ENCODE measurements at places on chromosomes 11 and 22.

- peak; percentile 80 for DNase-seq
Measured at GRCh38 chr11:81869351-81870065, 864.2 kb downstream of the FAM181B start.

GRCh38 chr22:42365942-42366695, 66.1 kb downstream of the NFAM1 start:
- DNase-seq: no peak

GRCh38 chr22:36383110-36383581, 4.6 kb downstream of the MYH9 start:
- peak; percentile 66 for DNase-seq

DNA sequence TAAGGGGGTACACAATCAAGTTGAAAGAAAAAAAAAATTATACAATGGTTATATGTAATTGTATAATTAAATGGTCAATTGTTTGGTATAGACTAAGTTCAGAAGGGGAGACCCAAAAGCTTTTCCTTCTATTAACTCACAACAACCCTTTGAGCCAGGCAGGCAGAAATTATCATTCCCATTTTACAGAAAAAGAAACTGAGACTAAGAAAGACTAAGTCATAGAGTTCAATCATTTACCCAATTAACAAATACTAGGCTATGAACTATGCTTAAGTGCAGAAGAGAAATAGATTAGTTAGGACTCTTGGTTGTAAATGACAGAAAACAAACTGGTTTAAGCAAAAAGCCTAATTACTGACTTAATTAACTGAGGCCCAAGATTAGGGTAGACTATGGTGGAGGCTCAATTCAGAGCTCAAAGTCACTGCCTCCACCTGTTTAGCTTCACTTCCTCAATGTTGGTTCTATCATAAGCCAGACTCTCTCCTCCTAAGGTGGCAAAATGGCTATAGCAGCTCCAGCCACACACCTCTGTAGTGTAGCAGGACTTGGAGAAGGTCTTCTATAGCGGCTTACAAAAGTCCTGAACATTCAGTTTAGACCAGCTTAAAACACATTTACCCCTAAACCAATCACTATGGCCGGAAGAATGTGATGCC, 34.2 kb downstream of the FAM168A start:
- no peak for DNase-seq

DNA sequence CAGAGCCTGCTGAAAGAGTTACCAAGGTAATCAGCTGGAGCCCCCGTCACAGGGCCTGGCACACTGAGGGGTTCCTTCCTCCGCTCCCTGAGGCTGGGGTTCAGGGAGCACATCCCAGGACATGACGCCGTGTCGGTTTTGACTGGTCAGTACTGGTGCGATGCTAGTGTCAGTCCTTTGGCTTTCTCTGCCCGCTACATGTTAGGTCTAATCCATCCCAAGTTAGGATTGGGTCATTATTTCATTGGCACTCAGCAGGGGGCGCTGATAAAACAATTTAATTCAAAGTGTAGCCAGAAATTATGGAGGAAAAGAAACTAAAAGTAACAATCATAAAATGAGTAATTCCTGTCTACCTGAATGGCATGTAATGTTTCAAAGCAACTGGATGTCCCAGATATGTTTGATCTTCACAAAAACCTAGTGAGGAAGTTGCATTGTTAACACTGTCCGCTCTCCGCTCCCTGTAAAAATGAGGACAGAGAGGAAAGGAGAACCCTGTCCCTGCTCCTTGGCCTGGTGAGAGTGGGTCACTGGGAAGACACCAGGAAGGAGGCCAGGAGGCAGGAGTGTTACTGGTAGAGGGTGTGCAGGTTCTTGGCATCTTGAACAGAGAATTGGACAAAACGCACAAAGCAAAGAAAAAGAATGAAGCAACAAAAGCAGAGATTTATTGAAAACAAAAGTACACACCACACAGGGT, 27.1 kb downstream of the TSKU start:
- peak; percentile 53 for DNase-seq

- no peak for DNase-seq
Measured at GRCh38 chr22:38878001-38878400, 6.0 kb upstream of the CBX6 start.

- no peak for DNase-seq
Measured at GRCh38 chr11:27228232-27228905, 134.6 kb downstream of the CCDC34 start.

GRCh38 chr11:441043-441417, 781 bp downstream of the ANO9 start:
- no peak for DNase-seq

DNA sequence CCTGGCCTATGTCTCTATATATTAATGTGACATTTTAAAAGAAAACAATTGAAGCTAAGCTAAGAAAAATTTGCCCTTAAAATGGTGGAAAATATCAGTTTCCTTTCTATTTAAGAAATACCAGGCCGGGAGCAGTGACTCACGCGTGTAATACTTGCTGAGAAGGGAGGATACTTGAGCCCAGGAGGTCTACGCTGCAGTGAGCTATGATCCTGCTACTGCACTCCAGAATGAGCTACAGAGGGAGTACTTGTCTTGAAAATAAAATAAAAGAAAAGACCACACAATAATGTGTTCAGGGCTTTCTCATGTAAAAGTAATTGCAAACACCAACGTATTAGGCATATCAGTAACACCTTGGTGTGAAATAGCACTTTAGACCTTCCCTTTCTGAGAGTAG, 1.4 kb upstream of the PRSS23 start:
- no peak for DNase-seq

DNA sequence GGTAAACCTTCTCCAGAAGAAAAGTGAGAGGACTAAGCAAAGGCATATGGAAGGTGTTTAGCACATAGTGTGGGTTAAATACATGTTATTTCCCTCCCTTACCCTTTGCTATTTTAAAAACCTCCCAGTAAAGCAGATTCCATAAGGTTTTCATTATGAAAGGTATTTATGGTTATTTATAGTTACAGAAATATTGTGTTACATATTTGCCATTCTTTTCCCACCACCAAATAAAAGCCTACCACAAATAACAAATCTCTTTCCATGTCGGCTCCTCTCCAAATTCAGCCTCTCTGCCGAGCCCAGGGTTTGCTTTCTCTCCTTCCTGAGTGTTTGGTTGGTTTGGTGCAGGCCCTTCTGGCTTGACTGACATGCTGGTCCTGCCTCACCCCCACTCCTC, 64.4 kb downstream of the INSC start:
- DNase-seq: no peak

- DNase-seq: no peak
Measured at GRCh38 chr11:14345668-14346067, 13.3 kb downstream of the RRAS2 start.

DNA sequence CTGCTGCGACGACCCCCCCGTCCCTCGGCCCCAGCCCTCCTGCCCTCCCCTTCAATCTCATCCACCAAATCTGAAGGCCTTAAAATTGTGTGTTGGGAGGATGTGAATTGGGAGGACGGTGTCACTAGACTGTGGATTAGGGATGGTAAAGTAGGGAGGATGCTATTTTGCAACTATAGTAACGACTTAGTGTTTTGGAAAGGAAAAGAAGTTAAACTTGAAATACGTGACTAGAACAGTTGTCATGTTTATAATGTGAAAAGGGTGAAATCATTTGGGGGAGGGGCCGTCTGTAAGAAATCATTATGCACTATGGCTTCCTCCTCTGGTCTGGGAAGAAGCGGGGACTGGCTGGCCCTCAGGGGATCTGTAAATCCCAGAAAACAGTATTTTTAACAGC, 43.4 kb upstream of the NNMT start:
- DNase-seq: no peak

DNA sequence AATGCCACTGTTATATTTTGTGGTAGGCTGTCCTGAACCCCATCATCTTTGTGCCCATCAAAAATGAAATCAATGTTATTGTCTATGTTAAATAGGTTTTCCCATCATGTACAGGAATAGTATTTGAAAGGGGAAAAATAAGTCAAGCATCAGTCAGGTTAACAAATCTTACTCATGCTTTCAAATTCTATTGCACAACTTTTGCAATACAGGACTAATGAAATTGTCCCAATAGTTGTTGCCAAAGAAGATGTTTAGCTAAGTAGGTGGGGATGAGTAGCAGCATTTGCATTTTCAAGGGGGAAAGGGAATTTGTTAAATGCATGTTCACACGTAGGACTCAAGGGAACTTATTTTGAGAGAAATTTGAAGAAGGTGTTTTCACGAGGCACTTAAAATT, 962.1 kb downstream of the JRKL start:
- no peak for DNase-seq

DNA sequence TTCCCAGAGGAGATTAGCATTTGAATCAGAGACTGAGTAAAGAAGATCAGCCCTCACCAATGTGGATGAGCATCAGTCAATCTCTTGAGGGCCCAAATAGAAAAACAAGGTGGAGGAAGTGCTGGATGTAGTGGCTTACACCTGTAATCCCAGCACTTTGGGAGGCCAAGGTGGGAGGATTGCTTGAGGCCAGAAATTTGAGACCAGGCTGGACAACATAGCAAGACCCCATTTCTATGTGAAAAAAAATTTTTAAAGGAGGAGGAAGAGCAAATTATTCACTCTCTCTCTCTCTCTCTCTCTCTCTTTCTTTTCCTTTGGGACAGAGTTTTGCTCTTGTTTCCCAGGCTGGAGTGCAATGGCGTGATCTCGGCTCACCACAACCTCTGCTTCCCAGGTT, 18.1 kb upstream of the CAPRIN1 start:
- DNase-seq: no peak

GRCh38 chr22:18929459-18929858, 6.6 kb downstream of the PRODH start:
- DNase-seq: no peak

DNA sequence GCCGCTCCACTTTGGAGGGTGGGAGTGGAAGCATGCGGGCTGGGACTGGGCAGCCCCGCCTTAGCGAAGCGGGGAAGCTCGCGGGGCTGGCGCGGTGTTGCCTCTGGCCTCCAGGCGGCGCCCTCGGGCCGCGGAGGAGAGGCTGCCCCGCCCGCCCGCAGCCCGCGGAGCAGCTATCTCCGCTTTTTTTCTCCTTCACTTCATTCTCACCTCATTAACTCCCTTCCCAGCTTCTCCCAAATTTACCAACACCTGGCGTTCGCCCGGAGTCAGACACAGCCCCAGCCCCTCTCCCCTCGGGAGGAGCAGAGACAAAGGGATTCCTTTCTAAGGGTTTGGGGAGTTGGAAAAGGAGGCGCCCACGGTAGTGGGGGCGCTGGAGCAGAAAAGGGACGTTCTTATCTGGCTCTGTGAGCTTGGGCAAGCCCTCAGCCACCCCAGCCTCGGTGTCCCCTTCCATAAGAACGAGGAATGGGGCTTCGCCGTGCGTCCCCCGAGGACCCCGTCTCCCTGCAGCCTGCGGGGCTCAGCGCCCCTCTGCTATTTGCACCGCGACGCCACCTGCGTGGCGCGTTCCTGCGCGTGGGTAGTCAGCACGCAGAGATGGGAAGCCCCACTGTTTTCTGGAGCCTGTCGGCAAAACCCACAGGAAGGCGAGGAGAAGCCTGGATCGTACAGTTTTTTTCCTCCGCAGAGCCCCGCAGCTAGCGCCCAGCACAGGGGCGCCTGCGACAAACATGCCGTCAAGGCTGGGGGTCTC, 1.5 kb upstream of the WNT11 start:
- peak; percentile 85 for DNase-seq

- no peak for DNase-seq
Measured at GRCh38 chr11:116329354-116330090, 443.3 kb downstream of the BUD13 start.
